GM13977 (cell line): ENCODE measurements at places on chromosomes 12 and 14.

DNA sequence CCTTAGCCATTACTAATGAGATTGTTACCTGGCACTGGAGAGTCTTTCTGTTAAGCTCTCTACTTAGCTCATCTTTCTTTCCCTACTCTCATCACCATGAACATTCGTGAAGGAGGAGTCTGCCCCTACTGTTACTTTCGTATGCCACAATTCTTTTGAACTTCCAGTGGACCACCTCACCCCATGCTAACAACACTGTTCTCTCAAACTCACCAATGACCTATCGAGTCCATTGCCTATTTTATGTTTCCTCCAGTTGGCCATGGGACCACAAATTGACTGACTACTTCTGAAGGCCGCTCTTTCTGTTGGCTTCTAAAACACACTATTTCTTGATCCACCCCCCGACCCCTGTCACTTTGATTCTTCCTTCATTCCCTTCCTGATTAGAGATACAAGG is 192.4 kb upstream of the GZMB start:
- DNase-seq, result no peak

GRCh38 chr14:31477248-31477647 is 10.6 kb downstream of the GPR33 start:
- no peak for DNase-seq

GRCh38 chr12:56671608-56672007 is 16.5 kb downstream of the PTGES3 start:
- no peak for DNase-seq

DNA sequence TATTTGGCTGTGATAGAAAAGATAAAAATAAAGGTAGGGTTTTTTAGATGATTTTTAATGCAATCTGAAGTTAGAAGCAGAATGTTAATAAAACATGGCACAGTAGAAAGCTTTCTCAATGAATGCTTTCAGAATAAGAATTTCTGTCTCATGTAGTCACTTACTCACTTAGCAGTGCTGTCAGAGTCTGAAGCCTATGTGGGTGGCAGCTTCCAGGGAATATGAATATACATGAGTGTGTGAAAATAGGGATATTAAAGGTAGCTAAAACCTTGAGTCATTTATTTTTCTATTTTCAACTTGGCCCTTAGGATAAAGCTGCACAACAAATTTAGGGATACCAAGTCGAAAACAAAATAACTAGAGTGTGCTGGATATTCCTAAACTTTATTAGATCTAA is 427.9 kb downstream of the AEBP2 start:
- DNase-seq, result no peak

GRCh38 chr12:112891093-112892024 is 15.4 kb upstream of the OAS1 start:
- DNase-seq, result no peak

DNA sequence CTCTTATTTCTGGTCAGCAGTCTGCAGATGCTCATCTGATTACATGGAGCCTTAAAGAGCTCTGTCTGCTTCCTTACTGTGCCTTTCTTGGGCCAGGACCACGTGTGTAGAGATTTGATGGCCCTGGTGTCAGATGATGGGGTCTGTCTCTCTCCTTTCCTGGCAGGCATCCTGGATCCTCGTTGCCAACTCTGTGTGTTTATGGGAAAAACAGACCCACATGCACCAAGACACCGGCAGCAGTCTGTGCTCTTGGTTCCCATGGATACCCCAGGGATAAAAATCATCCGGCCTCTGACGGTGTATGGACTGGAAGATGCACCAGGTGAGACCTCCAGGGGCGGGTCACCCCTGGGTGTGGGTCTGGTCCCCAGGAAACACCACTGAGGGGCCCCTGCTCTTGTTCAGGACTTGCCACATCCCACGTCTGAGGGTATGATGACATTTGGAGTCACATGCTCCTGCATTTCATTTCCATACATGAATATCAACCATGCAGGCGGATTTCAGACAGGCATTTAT is 18.5 kb upstream of the ALDH2 start:
- DNase-seq, result no peak

GRCh38 chr12:126591533-126591932 is 1526.3 kb downstream of the AACS start:
- DNase-seq, result no peak

- DNase-seq, result peak; percentile 23
Observed at GRCh38 chr12:133129368-133130037, 571 bp downstream of the ZNF891 start.
